Suprapubic skin (tissue), 4 donors: ENCODE measurements at places on chromosomes 1 and 21. TPM values are rescaled to one million over a fixed set of nuclear protein-coding genes. Genes with fewer than 3 reads are reported as not detected.

GRCh38 chr1:56877973-56878372 is 23.4 kb downstream of the C8A start:
- no peak for DNase-seq

GRCh38 chr1:202697038-202697437 is 13.2 kb downstream of the SYT2 start:
- no peak for DNase-seq

DNA sequence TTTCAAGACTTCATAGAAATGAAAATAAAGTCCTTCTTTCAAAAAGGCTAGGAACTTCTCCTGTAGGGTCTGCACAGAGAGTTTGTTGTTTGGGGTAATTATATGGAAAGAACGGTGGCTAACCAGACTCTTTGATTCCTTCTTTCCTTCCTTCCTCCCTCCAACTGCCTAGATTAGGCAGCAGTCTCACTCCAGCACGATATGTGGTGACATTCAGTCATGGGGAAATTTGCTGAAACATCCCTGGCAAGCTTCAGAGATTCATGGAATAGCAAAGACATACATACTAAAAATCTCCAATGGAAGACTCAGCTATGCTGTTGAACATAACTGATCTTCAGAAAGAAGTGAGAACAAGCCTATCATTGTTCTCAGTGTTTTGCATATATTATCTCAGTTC is 4.3 kb downstream of the NTMT2 start:
- no peak for DNase-seq

DNA sequence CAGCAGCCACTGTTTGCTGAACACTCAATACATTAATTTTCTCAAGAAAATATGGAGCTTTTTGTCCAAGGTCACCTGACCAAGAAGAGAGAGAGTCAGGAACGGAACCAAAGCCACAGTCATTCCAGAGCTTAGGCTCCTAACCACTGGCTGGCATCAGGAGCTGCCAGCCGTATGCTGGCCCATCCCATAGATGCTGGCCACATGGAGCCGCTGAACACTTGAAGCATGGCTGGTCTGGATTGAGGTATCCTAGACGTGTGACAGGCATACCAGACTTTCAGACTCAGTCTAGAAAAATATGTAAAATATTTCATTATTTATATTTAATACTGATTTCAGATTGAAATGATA is 458.7 kb downstream of the MATN1 start:
- no peak for DNase-seq

GRCh38 chr1:59015708-59016107 is 231.9 kb upstream of the JUN start:
- no peak for DNase-seq

DNA sequence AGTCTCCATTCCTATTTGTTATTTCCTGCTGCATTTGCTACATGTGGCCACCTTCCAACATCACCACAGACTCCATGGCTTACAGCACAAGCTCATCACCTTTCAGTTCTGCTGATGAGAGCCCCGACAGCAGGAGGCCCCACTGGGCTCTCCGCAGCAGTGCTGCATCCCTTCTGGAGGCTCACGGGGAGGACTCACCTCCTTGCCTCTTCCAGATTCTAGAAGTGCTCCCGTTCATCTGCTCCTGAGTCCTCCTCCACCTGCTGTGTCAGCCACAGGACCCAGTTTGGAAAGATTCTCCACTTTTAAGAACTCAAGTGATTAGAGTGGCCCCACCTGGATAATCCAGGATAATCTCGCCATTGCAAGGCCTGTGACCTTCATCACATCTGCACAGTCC is 167.6 kb downstream of the PCBP3 start:
- DNase-seq = no peak

DNA sequence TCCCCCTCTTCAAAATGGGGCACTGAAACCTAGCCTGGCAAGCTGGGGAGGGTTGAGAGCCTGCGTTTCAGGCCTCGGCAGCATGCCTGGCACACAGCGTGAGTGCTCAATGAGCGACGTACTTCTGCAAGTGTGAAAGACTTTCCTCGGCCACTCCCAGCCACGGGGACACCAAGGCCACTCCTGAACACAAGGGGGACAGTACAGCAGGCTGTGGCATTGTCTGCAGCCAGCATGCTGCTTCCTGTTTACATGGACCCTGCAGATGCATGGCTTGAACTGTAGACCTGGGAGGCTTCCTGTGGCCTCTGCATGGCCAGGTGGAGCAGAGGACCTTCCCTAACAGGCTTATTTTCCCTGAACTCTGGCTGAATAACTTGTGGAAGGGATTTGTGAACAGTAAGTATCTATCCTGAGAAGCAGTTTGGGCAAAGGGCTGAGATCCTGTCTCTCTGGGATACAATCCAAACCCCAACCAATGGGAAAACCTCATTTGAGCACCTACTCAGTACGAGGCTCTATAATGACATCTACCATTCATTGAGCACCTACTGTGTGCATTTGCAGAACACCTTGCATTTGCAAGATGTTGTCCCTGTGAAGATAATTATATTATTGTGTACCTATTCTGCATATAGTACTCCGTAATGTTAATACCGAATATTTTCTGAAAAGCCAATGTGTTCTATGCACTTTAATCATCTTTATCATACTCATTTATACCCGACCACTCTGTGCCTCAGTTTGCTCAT is 9.9 kb upstream of the HSPG2 start:
- DNase-seq = no peak

- DNase-seq = no peak
Observed at GRCh38 chr1:19483691-19484090, 1.6 kb downstream of the CAPZB start.

GRCh38 chr1:94621802-94622201 is 80.2 kb upstream of the F3 start:
- DNase-seq = no peak

- DNase-seq = no peak
Observed at GRCh38 chr1:58107943-58108342, 438.6 kb downstream of the OMA1 start.

GRCh38 chr21:43935711-43936110 is 70.7 kb downstream of the AGPAT3 start:
- no peak for DNase-seq

DNA sequence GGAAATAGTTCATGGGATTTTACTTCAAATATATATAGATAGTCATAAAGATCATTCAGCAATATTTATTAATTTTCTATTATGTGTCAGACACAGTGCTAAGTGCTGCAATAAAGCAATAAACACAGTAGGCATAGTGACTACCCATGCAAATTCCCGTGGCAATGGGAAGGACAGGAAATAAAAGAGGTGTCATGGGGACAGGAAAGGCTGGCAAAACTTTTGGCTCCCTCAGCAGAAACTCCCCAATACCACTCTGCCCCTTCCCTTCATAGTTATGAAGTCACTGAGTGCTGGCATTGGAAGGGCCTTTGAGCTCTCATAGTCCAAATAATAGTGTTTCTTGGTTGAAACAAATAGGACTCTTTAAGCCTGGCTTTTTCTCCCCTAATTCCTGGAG is 104.4 kb upstream of the DPT start:
- DNase-seq = no peak

GRCh38 chr1:154075746-154076145 is 79.1 kb downstream of the NUP210L start:
- no peak for DNase-seq

DNA sequence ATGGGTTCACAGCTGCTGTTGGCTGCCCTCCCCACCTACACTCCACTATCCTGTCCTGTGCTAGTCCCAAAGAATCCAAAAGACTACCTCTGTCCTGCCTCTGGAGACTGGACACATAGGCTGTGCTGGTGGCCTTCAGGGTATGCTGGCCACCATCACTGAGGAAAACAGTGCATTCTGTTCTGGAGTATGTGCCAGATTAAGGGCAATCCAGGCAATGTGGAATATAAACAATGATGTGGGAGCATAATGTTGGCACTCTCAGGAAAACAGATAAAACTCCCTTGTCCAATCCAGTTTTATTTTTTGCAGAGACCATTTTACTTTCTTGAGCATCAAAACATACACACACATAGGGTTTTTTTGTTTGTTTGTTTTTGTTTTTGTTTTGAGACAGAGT is 94.3 kb downstream of the GLUL start:
- no peak for DNase-seq

APH1A gene
- total RNA-seq = 127 TPM

FAM151A gene
- total RNA-seq = not detected

FUCA1 gene
- total RNA-seq = 11.8 TPM

ADCY10 gene
- not detected for total RNA-seq

BACE2 gene
- 23.9 TPM for total RNA-seq

LCE3E gene
- total RNA-seq = 19.0 TPM

SRRM1 gene
- total RNA-seq = 323 TPM

COL11A1 gene
- total RNA-seq = 1.8 TPM

AK5 gene
- 1.2 TPM for total RNA-seq

ADORA1 gene
- total RNA-seq = 3.4 TPM

RNU1-4 gene
- total RNA-seq = under 0.01 TPM

PDPN gene
- total RNA-seq = 35.5 TPM

SPRR2F gene
- 4.2 TPM for total RNA-seq
